ENCODE measurements at places on chromosomes 3 and 15.

- DNase-seq: no peak
Observed at GRCh38 chr3:89565098-89565497, 457.7 kb downstream of the EPHA3 start.

DNA sequence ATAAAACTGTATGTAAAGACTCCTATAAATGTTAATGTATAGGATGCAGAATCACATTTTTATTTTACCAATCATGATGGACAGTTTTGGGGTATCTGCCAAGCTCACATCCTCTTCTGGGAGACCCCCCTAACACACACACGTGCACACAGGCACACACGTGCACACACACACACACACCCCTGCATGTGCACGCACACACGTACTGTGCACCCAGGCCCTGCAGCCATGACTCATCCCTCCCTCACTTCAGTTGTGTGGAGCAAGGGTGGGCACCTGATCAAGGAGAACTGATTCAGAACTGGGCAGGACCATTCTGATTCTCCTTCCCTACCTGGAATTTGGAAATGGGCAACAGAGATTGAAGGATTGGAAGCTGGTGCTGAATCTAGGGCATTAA is 16.0 kb upstream of the MINDY4B start:
- no peak for DNase-seq

GRCh38 chr3:187995043-187995400 is 158.9 kb upstream of the LPP start:
- DNase-seq: no peak

GRCh38 chr3:112424394-112424793 is 74.9 kb downstream of the BTLA start:
- no peak for DNase-seq

DNA sequence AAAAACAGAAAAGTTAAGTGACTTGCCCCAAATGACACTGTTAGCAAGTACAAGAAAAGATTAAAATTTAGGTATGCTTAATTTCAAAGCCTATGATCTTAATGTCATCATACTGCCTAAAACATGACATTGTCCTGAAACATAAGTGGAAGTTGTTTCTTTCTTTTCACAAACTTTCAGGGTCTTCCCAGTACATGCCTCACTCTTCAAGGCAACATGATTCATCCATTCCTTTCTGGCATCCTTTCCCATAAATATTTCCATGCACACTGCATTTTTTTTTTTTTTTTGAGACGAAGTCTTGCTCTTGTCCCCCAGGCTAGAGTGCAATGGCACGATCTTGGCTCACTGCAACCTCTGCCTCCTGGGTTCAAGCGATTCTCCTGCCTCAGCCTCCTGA is 42.5 kb upstream of the KPNA4 start:
- no peak for DNase-seq

- DNase-seq: no peak
Observed at GRCh38 chr15:39494462-39494861, 86.4 kb upstream of the THBS1 start.

DNA sequence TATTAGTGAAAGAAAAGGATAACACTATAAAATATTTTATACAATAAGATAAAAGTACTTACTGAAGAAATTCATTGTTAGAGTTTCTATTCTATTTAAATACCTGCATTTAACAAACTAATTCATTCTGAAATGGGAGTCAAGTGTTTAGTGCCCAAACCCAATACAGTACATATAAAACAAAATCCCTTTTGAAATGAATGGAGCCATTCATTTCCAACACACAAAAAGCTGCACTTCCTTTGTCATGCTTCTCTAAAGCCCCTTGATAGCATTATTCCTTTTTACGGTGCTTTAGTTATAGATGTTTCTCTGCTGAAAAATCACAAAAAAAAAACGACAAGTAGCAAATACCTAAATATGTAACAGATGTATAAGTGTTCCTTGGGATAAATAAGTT is 596.3 kb downstream of the ZIC1 start:
- DNase-seq: no peak

GRCh38 chr3:29415482-29416223 is 134.8 kb downstream of the RBMS3 start:
- no peak for DNase-seq

All from heart right ventricle (tissue), 16 donors.